Upper lobe of left lung (tissue), 6 donors: ENCODE measurements at places on chromosomes 7 and 10. TPM values are rescaled to one million over a fixed set of nuclear protein-coding genes. Genes with fewer than 3 reads are reported as not detected.

The DUSP5 gene
- total RNA-seq = 1.0 TPM

DNA sequence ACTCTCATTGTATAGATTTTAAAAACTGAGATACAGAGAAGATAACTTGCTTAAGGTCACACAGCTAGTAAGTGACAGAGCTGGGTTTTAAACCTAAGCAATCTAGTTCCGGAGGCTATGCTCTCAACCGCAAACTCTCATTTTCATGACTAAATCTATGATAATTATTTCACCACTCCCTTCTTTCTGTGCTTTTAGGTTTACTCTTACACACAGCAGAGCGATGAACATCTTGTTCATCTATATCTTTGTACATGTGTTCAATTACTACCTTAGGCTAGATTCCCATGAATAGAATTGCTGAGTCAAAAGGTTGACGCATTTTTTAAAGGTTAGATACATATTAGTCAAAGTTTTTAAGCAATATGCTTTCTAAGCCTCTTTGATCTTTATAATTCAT is 154.8 kb downstream of the CHN2 start:
- DNase-seq = no peak

DNA sequence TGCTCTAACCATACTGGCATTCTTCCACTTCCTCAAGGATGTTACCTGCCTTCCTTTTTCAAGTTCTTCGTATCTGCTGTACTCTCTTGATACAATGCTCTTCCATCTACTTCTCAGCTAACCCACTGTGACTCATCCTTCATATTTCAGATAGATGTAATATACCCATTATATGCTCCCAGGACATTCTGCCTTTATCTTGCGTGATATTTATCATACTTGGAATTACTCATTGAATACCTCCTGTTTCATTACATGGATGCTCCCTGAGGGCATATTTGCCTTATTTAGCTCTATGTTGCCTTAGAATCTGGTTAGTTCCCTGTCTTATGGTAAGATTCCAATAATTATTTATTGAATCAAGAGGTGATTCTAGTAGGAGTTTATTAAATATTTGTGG is 706.4 kb downstream of the SORCS3 start:
- DNase-seq = no peak

DNA sequence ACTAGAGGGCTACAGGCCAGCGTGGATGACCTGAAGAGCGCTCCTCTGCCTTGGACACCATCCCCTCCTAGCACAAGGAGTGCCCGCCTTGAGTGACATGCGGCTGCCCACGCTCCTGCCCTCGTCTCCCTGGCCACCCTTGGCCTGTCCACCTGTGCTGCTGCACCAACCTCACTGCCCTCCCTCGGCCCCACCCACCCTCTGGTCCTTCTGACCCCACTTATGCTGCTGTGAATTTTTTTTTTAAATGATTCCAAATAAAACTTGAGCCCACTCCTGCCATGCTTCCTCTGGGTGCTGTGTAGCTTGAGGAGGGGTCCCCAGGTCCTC is 4.5 kb downstream of the SNCG start:
- DNase-seq = no peak

DNA sequence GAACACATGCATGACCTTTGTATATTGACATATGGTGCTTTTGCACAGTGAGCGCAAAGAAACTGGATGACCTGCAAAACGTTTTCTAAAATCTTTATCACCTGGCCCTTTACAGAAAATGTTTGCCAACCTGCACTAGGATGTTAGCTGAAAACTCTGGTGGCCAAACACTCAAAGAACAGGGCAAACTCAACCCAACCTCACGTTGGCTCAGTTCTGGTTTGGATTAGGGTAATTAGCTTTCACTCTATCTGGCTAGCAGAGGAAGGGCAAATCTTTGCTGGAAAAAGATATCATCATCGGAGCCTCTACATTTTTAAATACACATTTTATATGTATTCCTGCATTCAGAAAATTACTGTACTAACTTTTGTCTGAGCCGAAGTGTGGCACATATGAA is 688.9 kb downstream of the PHTF2 start:
- DNase-seq = no peak

The TMEM178B gene
- 0.30 TPM for total RNA-seq

DNA sequence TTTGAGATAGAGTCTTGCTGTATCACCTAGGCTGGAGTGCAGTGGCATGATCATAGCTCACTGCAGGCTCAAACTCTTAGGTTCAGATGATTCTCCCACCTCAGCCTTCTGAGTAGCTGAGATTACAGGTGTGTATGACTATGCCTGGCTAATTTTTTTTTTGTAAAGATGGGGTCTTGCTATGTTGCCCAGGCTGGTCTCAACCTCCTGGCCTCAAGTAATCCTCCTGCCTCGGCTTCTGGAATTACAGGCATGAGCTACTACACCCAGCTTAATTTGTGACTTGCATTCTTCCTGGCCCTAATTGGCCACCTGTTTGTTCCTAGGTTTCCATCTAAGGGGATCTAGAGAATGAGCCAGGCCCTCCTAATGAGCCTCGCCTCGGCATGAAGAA is 9.3 kb downstream of the ARHGAP22 start:
- DNase-seq = no peak

The CACNA2D1 gene
- 8.1 TPM for total RNA-seq

DNA sequence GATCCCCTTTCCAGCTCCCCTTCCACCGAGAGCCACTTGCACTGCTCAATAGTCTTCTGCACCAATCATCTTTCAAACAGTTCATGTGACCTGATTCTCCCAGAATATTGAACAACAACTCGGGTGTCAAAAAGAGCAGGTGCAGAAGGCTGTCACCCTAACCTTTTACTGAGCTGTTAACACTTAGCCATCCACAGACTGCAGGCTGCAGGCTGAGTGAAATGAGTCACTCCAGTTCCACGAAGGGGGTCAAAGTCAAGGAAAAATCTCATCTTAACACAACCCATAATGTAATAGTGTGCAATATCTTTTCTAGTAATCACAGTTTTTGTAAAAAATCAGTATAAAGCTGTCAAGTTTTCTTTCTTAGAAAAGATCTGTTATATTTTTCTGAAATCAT is 63.1 kb downstream of the MTPAP start:
- DNase-seq = no peak

DNA sequence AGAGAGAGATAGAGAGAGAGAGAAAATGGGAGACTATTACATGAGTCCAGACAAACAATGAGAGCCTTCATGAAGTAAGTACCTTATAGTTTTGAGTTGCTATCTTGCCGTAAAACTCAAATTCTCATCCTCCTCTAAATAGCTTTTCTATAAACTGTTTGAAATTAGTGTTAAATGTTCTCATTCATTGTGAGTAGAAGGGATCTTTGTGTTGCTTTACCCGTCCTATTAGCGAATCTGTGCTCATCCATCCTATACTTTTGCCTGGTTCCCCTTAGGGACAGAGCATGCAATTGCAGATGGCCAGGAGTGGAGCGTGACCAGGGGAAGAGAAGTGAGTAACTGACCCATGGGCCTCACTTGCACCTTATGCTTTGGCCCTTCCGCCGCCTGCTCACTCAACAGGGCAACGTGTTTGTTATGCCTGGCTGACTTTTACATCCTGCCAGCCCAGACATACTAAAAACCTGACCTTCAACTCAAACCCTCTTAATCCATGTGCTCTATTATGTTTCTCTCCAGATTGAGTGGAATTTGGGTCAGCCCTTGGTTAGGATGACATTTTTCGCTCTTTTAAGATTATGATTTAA is 244.2 kb upstream of the YAE1 start:
- no peak for DNase-seq
